ENCODE measurements at places on chromosomes 5 and 9.

DNA sequence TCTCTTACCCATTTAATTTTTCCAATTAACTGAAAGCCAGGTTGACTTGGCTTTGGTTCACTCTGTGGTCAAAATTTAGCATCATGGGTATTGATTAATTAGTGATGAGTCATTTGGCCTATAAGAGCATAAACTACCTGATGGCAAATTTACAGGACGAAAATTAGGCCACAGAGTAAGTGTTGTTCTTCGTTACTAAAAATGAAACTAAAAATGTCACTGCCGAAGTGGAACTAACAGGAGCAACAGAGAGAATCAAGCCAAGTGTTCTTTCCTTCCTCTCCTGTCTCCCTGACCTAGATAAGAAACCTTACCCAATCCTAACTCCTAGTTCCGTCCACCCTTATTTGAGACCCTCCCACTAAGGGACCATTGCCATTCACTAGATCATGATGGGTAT is 176.9 kb downstream of the RAB3C start:
- H3K36me3 ChIP-seq: no peaks in the 10 kb centered on the region
- no peaks in the 10 kb centered on the region for H3K4me1 ChIP-seq
- no peak for DNase-seq
- no peaks in the 10 kb centered on the region for H3K27me3 ChIP-seq
- H3K4me3 ChIP-seq: peak overlapping the region; percentile 34

DNA sequence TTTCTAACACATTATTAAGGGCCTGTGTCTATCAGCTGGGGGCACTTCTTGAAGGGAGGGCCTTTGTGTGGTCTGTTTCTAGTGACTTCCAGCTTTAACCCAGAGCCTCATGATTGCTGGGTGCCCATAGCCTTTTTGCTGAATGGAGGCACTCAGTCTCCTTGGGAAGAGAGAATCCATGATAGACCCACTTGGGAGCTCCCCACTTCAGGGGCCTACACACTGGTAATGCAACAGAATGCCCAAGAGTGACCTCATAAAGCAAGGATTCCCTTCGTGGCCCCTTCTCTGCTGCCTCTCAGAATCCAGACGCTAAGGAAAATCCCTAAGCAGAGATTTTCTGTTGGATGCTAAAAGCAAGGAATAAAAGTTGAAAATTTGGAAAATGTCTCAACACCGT is at the start of gene CATSPER3:
Gene CATSPER3 (plus strand): TSS at position 301 of the 400 bp plus-strand sequence. CDS start 85 bp downstream, at position 386.
- no peaks in the 10 kb centered on the region for H3K27me3 ChIP-seq
- H3K27ac ChIP-seq: no peak within 1 kb of the TSS
- H3K4me3 ChIP-seq: no peak within 1 kb of the TSS
- H3K36me3 ChIP-seq: peaks cover 3% of the 10 kb centered on the region

DNA sequence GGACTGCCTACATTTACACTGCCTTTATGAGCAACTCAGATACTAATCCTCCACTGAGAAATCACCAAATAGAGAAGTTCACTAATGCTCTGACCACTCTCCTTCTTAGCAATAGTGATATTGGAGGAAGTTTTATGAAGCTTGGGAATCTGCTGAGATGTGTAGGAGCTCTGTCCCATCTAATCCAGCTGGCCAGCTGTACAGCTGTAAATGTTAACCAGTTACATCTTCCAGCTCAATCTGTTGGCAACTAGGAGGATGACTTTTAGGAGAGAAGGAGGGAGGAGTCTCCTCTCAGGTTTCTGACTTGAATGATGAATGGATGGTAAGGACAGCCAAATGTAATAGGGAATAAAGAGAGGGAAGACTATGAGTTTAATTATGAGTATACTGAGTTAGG is 36.3 kb upstream of the LRRC19 start:
- H3K4me1 ChIP-seq: no peaks in the 10 kb centered on the region
- peaks cover 8% of the 10 kb centered on the region for H3K36me3 ChIP-seq
- H3K27me3 ChIP-seq: no peaks in the 10 kb centered on the region
- H3K4me3 ChIP-seq: no peak overlapping the region
- no peak for DNase-seq

DNA sequence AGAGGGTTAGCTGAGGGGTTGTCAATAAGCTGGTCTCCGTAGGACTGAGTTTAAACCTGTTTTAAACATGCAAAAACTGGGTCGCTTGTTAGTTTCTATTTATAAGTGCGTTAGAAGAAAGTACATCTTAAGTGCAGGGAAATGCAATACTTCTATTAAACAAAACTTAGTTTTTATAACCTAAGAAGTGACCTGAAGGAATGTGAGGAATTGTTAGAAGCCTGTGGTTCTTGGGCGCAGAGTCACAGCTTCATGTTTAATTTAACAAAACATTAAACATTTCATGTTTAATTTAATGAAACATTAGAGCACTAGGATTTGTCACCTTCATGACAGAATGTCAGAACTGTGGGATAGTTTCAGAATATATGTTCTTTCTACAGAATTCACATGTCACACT is 469.2 kb upstream of the WWC1 start:
- DNase-seq: no peak
- H3K27me3 ChIP-seq: no peaks in the 10 kb centered on the region
- H3K27ac ChIP-seq: no peak overlapping the region

GRCh38 chr9:84838879-84839278 is 169.3 kb downstream of the NTRK2 start:
- no peak overlapping the region for H3K4me3 ChIP-seq
- no peaks in the 10 kb centered on the region for H3K27me3 ChIP-seq
- no peaks in the 10 kb centered on the region for H3K4me1 ChIP-seq
- no peak overlapping the region for H3K27ac ChIP-seq

DNA sequence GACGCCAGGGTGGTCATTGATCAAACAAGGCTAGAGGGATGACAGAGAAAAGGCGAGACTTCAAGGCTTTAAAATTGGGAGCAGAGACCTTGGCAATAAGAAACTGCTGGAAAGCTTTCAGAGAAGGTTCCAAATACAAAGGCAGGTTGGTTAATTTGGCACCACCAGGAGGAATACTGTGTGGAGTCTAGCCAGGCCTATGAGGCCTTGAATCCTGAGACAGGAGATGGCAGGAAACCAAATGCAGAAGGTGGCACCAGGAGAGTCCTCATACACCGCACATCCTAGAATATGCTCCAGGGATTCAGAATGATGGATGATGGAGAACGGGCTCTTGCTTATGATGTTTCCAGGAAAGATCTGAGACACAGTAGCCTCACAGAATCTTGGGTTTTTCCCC is 90.0 kb downstream of the MCTP1 start:
- no peak overlapping the region for H3K4me3 ChIP-seq
- no peak for DNase-seq
- no peak overlapping the region for H3K27ac ChIP-seq
- H3K4me1 ChIP-seq: no peaks in the 10 kb centered on the region

DNA sequence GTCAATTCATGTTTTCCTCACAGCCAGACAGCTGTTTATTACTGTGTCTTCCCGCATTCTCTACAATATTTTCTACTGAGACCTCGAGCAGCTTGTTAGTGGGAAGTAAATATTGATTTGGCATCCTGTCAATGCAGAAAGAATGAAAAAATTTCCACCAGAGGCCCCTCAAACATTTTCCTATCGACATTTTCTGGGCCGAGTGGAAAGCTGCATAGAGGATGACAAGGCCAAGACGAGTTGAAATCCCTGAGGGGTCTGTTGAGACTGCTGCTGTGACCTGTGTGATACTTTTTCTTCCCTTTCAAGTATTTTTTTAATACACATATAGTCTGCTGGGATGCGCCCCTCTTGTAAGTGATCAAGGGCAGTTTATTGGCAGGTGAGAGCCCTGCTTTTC is 91.4 kb upstream of the SH3GL2 start:
- no peak for DNase-seq
- H3K27ac ChIP-seq: no peak overlapping the region
- no peaks in the 10 kb centered on the region for H3K27me3 ChIP-seq
- no peak overlapping the region for H3K4me3 ChIP-seq

DNA sequence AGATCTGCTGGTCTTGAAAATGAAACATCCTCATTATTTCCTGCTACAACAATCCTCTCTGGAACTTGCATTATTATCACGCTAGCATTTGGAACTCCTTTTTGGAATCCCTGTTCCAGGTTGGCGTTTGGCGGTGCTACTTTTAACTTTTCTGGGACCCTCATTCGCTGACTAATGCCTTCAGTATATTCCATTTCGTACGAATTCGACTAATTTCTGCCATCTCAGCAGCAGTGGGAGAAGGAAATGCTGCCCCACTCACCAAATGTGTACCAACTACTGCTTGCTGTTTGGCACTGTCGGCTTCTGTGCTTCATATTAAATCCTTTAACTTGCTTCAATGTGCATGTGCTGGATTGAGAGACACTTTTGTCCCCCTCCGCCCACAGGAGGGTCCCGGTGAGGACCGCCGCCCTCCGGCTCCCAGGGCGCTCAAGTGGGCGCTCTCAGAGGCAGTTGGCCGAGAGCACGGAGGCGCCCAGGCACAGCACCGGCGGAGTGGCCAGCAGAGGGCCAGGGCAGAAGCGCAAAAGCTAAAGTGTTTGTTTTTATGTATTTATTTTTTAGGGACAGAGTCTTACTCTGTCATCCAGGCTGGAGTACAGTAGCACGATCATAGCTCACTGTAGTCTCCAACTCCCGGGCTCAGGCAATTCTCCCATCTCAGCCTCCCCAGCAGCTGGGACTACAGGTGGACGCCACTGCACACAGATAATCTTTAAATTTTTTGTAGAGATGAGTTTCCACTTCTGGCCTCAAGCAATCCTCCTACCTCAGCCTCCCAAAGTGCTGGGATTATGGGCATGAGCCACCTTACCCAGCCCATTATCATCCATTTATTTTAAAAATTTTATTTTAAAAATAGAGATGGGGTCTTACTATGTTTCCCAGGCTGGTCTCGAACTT is 11.9 kb downstream of the PDE6A start:
- H3K4me3 ChIP-seq: peak overlapping the region; percentile 27
- H3K27ac ChIP-seq: no peak overlapping the region
- peaks cover 9% of the 10 kb centered on the region for H3K4me1 ChIP-seq

GRCh38 chr9:84271921-84272556 is 68.5 kb downstream of the SLC28A3 start:
- peaks cover 7% of the 10 kb centered on the region for H3K4me1 ChIP-seq
- DNase-seq: no peak
